ENCODE measurements at places on chromosomes 13 and 19.

- DNase-seq, result no peak
Measured at GRCh38 chr19:5271145-5271544, 69.5 kb downstream of the PTPRS start.

- no peak for DNase-seq
Measured at GRCh38 chr13:98807774-98808173, 55.3 kb upstream of the SLC15A1 start.

DNA sequence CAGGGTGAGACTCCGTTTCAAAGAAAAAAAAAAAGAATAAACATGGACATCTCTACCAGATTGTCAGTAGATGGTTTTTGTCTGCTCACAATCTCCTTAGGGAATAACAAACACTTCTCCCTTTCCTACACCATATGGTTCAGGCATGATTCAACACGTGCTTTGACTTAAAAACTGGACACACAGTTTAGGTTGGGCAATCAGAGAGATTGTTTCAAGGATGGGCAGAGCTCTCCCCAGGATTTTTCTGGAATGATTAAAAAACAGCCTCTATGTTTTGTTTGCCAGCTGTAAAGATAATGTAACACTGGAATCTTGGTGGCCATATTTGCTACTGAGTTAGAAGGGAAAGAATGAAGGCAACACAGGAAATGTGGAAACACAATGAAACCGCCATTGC is 150.1 kb upstream of the TSC22D1 start:
- DNase-seq, result no peak

- no peak for DNase-seq
Measured at GRCh38 chr13:93900731-93901130, 578.8 kb downstream of the DCT start.

- no peak for DNase-seq
Measured at GRCh38 chr19:44608391-44608821, 5.0 kb upstream of the IGSF23 start.

DNA sequence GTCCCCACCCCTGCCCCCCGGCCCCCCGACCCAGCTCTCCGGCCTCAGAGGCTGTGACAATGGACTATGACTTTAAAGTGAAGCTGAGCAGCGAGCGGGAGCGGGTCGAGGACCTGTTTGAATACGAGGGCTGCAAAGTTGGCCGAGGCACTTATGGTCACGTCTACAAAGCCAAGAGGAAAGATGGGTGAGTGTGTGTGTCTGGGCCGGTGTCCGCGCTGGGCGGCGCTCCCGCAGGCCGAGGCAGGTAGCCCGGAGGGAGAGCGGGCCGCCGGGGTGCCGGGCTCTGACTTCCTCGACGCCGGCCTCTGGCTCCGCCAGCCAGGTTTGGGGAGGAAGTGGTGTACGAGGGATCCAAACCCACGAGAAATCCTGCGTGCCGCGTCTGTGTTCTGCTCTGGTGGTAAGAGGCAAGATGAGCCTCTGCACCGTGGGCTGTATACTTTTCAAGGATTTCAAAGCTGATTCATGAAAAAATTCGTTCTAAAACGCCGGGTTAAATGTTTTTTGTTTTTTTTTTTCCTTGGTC is 718 bp downstream of the CDK8 start:
- peak; percentile 18 for DNase-seq

DNA sequence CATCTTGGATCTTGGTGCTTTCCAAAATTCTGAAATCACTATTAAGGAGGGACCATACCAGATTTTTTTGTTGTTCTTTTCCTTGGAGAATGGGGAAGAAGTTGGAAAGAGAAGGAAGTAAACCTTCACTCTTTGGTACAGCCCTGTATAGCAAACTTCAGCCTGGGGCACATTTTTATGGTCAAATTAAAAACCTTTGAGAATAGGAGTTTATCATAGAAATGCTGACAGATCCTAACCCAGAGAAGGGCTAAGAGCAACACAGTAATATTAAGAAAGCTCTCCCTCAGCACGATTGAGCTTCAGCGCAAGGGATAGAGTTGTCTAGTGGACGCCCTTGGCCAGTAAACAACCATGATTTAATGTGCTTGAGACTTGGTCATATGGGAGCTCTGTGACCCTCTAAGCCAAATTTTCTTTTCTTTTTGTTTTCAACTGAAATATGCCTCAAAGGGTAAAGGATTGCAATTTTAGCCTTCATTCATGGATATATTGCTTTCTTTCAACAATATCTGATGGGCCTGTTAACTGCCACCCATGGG is 294.3 kb upstream of the MAB21L1 start:
- no peak for DNase-seq

- DNase-seq, result no peak
Measured at GRCh38 chr13:113734826-113735125, 24.2 kb upstream of the TMEM255B start.

GRCh38 chr13:111345682-111346081 is 25.2 kb downstream of the TEX29 start:
- no peak for DNase-seq

GRCh38 chr13:48094781-48095502 is at the start of gene MED4:
Gene MED4 (minus strand): TSS chr13:48095104. CDS start chr13:48095078, 26 bp downstream.
- peak; percentile 69 for DNase-seq

DNA sequence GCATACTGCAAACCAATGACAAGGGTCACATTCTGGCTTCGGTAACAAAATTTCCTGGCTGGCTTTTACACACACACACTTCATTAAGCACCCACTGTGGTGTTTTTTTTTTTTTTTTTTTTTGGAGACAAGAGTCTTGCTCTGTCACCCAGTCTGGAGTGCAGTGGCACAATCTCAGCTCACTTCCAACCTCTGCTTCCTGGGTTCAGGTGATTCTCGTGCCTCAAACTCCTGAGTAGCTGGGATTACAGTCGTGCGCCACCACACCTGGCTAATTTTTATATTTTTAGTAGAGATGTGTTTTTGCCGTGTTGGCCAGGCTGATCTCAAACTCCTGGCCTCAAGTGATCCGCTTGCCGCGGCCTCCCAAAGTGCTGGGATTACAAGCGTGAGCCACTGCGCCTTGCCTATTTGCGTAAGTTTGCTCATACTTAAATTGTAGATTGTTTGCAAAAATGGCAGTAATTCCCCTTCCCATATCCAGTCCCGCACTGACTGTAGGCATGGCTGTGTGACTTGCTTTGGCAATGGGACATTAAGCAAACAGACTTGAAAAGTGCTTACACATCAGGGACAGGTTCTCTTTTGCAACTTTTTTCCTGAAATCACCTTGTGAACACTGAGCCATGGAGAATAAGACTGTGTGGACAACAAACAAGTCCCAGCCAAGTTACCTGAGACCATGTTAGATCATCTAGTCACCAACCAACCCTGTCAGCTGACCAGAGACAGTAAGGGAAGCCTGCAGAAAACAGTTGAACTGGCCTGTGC is 42.1 kb upstream of the EBPL start:
- no peak for DNase-seq

DNA sequence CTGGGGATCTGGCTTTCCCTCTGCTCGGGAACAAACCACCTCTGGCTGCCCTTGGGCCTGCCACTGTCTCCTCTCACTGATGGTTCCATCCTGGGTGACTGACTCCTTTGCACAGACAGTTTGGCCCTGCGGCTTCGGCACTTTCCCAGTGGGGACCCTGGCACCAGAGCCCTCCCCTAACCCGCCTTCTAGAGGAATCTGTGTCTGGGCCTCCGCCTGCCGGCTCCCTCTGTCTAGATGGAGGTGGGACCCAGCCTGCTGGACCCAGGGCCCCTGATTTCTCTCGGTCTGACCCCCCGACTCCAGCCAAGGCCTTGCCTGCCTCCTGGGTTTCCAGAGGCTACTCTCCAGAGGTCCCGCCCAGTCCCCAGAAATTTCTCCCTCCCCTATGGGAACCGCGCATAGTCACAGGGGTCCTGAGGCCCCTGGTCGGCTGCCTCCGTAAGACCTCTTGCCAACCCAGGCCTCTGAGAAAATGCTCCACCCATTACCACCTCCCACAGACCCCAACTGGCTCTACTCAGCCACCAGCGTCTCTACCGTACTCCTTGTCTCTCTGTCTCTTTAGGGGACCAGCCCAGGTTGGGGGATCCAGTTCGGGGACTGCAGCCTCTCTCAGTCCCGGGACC is 2.7 kb downstream of the CCDC106 start:
- DNase-seq, result no peak

DNA sequence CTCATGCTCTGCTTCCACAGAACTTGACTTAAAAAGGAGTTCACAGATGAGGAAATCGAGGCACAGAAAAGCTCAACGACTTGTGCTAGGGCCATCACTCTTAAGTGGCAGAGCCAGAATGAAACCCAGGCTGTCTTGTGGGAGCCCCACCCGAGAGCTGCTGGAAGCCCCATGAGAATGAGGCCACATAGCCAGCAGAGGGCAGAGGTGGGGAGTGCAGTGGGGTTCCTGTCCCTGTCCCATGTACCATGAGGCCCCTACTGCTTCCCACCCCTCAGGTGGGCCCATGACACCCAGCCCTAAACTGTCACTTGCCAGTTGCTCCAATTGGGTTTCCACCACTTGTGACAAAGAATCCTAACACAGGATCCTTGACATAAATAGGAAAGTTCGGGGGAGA is 175.9 kb downstream of the IRS2 start:
- no peak for DNase-seq

DNA sequence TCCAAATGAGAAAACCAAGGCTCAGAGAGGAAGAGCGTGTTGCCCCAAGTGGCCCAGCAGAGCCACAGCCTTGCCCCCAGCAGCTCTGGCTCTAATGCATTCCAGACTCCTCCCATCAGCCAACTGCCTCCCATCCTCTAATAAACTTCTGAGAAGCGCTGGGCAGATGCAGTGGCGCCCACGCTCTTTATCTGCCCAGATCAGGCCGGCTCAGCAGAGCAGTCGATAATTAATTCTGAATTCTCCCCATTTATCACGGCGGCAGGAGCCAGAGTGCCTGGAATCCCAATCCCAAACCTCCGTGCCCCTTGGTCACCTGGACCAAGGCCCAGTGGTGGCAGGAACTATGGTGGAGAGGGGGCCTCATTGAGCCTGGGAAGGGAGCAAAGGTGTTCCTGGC is 13.9 kb downstream of the TINCR start:
- DNase-seq, result no peak

GRCh38 chr13:50140153-50140552 is 124.9 kb downstream of the KCNRG start:
- no peak for DNase-seq

- DNase-seq, result no peak
Measured at GRCh38 chr13:114053026-114053425, 79.2 kb upstream of the C13orf46 start.

DNA sequence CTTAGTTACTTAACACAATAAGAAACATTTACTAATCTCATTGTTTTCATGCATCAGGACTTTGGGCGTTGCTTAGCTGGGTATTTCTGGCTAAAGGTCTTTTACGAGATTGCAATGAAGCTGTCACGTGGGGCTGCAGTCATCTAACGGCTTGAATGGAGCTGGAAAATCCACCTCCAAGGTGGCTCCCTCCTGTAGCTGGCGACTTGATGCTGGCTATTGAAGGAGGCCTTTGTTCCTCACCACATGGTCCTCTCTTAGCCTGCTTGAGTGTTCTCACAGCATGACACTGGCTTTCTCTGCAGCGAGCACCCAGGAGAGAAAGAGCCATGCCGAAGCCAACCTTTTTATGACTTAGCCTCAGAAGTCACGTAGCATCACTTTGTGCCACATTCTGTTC is 92.0 kb downstream of the NHLRC3 start:
- DNase-seq, result no peak

DNA sequence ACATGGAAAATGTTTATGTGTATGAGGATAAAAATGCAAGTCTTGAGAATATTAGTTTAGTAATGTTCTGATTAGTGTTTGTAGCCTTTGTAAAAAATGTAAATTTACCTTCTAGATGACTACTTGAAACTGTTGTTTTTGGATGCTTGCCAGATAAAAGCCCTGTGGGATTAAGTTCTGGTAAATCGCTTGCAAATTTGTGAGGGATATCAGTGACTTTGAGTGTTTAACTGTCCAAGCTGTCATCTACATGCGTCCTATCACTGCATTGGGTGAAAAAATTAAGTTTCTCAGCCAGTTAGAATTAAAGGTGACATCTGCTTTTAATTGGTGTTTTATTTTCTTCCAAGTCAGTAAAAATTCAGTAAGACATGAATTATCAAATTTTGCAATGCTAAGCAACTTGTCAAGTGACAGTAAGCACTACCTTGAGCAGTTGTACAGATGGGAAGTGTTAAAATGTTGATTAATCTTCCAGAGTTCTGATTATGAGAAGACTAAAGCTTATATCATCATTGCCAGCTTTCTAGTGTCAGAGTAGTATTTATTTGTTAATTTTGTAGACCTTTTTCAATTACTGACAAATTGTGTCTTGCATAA is 88.0 kb downstream of the PCCA start:
- no peak for DNase-seq

DNA sequence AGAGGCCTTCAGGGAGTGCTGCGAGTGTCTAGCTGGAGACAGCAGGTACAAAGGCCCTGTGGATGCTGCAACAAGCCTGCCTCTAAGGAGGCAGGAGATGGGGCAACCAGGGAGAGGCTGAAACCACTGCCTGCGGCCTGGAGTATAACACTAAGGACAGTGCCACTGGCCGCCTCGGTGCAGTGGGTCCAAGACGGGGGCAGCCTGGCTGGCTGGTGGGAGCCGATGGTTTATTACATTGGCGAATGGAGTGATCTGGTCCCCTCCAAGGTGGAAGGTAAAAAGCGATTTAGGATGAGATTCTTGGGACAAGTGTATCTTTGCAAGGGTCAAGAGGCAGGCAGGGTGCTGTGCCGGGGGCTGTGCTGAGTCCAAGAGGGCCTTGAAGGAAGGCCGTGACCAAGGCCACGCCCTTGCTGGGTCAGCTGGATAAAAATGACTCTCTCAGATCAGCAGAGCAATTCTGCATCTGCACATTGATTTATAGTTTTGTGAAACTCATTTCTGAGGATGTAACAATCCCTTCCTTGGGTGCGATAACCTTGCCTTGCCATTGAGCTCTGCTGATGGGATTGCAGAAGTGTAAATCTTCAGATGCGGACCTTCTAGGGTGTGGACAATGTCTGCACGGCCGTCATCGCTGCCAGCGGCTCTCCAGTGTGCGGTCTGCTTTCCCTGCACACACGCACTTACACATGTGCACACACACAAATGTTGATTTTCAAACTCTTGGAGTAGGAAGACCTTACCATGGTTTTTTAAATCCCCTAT is 6.0 kb downstream of the TMEM255B start:
- no peak for DNase-seq
